Renal pelvis (tissue), 12 donors: ENCODE measurements at places on chromosomes 1 and 21. TPM values are rescaled to one million over a fixed set of nuclear protein-coding genes. Genes with fewer than 3 reads are reported as not detected.

CAMK2N1 gene
- polyA plus RNA-seq, result 77.1 TPM

AMPD1 gene
- polyA plus RNA-seq, result 0.13 TPM

DNA sequence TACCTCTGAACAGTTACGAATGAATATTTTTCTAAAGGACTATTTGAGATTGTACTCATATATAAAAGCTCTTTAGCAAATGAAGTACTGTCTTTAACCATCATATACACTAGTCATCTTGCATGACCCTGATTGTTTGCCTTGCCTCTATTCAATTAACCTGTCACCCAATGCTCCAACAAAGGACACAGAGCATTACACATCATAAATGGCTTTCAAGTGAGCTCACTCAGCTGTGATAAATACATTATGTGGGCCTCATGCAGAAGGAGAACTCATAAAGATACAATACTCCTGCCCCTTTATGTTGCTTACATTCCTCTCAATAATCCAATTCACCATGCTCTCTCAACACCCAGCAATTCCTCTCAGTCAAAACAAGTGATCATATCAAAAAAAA is 993.0 kb upstream of the PRMT6 start:
- no peak for DNase-seq

DNA sequence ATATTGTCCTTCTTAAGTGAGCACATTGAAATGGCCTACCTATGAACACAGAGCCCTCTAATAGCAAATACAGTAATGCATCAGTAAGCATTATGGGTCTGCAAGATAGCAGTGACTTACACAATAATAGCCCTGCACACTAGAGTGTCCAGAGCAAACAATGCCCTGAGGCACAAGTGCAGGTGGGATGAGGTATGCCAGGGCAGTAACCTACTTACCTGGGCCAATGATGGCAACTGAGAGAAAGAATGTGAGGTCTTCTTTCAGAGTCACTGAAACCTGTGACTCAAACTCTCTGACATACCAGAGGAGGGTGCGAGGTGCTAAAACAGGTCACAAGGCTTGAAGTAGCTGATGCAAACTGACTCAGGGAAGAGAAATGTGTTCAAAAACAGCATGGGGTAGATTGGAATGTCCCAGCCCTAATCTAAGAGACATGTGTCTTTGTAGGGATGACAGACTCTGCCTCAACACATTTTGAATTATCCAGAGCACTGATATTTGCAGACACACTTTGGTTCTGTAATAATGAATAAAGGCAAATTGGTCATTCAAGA is 168.5 kb upstream of the RUNX1 start:
- no peak for DNase-seq

DNA sequence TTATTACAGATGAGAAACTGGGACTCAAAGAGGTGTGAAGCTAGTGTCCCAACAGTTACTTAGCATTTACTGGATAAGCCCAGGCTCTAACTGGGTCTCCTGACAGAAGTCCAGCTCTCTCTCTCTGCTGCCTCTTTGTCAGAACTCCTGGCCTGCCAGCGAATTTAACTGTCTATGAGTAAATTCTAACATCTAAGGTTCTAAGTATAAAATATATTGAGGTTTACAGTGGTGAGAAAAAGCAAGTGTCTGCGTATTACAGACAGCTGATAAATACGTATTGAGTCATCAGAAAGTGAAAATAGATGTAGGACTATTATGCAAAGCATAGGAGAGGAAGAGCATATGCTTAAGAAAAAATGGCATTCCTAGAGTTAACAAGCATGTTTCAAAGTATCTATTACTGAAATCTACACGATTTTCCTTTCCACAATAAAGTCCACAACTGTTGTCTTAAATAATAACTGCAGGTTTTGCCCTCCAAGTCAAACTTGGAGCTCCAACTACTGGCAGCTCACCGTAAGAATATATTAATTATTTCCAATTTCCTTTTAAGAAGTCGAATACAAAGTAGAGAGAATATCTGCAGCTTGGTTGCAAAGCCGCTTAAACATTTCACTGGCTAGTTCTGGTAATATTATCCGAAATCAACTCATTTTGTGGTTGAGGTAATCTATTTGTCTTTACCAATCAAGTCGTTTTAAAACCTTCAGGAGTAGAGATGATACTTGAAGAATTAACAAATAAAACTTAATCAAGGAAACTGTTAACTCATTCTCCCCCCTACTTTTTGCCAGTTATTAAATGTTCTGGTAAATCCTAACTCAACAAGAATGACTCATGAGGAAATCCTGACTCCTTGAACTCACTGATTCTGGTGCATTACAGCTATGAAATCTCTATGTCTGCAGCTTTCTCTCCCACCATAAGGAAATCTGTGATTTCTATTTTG is 1.4 kb upstream of the RGS2 start:
- DNase-seq, result no peak

DNA sequence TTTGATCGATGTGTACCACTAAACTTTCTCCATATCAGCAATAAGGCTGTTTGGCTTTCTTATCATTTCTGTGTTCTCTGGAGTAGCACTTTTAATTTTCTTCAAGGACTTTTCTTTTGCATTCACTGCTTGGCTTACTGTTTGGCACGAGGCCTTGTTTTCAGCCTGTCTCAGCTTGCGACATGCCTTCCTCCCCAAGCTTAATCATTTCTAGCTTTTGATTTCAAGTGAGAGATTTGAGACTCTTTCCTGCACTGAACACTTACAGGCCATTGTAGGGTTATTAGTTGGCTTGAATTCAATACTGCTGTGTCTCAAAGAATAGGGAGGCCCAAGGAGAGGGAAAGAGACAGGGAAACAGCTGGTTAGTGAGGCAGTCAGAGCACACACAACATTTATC is 120.6 kb upstream of the KCND3 start:
- DNase-seq, result no peak

DNA sequence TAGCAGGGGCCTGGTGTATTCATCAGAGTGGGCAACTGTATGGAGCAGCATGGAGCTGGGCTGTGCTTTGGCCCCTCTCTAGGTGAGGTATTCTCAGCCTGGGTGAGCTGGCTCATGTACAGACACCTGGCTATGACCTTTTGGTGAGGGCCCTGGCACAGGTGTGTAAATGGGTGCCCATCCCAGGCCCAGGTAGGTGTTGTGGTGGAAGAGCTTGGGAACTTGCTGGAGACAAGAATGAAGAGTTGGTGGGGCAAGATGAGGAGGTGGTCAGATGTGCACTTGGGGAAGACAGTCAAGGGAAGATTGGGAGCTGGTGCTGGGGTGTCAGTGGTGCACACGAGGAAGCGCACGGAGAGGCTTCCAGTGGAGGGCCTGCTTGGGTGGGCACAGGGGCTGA is 95.5 kb downstream of the TRIM11 start:
- no peak for DNase-seq
